ENCODE measurements at places on chromosomes 16 and 17.

DNA sequence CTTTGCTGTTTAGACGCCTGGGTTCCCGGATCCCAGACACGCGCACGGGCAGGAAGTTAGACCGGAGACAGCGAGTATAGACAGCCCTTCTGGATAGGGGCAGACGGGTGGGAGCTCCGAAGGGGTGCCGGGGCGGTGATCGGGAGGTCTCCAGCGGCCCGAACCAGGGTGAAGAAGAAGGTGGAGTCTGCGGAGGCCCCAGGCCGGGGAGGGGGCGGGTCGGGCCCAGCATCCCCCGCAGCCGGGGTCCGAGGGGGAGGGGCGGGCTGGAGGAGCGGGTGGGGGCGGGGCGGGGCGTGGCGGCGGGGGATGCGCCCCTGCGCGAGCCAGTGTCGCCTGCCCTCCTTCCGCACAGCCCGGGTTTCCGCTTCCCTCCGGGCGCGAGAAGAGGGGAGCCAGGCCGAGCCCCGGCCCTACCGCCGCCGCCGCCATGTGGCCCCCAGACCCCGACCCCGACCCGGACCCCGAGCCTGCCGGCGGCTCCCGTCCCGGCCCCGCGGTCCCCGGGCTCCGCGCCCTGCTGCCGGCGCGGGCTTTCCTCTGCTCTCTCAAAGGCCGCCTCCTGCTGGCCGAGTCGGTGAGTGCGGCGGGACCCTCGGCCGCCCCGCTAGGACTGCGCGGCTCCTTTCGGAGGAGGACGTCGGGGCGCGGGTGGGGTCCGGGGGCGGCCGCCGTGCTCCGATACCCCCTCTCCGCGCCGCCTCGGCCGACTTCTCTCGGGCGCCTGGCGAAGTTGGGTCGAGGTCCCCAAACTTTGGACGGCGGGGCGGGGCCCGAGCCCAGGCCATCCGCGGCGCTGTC lies at the start of gene CMTM3:
CMTM3 (plus strand) TSS at position 329 of the 801 bp plus-strand sequence; CDS start at position 431, 102 bp downstream.
- DNase-seq = peak; percentile 63

DNA sequence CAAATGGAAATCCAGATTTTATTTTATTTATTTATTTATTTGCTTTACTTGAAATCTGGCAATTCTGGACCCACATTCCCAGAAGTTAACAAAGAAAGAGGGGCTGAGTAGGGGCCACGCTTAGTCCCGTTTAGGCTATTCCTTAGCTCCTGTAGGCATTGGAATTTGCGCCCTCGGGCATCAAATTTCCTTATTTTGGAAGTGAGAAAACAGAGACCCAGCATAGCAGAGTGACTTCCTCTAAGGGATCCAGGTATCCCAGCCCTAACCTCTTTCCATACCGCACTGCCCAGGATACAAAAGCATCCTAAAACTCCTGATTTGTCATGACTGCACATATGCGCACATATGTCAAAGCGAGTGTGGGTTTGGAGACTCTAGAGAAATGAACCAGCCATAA lies 19.0 kb upstream of the SMG1 start:
- DNase-seq = no peak

DNA sequence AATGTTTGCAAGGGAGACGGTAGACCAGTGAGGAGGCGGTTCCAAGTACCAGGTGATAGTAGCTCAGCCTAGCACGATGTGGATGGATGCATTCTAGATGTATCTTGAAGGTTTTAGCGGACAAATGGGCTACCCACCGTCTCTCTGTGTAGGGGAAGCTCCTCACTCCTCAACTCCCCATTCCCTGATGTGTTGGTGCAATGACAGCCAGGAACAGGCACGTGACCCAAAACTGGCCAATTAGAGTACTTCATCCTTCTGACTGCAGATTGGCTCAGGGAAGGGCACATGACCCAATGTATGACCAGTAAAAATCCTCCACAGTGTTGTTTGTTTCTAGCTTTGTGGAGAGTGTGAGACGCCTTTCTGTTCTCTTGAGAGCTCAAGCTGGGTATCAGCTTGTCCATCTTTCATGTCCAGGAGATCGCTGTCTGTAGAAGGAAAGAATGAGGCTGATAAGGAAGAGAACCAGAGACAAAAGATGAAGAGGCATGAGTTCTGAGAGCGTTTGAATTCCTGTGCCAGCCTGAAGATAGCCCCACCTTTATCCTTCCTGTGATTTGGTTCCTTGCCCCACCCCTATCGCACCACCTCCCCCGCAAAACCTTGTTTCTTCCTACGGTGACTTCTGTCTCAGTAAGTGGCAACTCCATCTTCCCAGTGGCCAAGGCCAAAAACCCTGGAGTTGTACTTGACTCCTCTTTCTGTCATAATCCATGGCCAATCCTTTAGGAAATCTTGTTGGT lies 2.3 kb upstream of the BORCS6 start:
- DNase-seq = peak; percentile 93

- DNase-seq = no peak
Measured at GRCh38 chr17:51647826-51648225, 387.5 kb downstream of the UTP18 start.

DNA sequence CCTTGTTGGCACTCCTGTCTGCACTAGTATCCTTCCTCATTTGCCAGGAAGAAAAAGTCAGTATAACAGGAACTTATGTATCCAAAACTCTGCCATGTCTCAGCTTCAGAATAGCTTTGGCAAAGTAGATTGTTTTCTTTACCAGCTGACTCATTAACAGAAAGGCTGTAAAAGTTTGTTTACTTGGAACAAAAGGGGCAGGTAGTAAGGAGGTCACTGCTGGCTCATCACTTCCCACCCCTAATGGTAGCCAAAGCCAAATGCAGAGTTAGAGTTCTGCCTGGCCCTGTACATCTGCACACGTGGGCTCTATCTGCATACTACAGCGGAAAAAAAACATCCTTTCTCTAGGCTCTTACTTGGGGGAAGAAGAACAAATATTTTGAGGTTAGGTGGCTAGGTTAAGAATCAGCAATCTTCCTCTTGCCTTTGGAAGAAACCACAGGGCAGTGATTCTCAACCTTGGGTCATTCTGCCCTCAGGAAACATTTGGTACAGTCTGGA lies 90.9 kb upstream of the BCAR1 start:
- DNase-seq = peak; percentile 84
